ENCODE measurements at places on chromosomes 12 and 14.

- no peak for DNase-seq
Measured at GRCh38 chr14:79842270-79842669, 369.0 kb downstream of the DIO2 start.

- no peak for DNase-seq
Measured at GRCh38 chr14:47674148-47674542, 1.3 kb downstream of the MDGA2 start.

- no peak for DNase-seq
Measured at GRCh38 chr14:54444681-54445080, 3.5 kb upstream of the CNIH1 start.

DNA sequence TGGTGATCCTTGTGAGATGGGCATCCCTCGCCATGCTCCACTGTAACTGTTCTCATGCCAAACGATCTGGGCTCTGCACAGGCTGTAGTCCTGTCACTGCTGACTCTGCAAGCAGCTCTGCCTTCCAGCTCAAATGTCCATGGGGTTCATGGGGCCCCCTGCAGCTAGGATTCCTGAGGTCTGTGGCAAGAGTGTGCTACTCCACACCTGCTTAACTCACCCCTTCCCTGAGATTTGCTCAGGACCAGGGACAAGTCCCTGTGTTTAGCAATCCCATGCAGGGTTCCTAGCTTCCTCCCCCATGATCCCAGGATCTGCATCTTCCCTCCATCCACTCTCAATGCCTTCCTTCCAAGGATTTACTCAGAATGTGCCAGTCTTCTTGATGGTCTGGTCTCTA, 241.0 kb downstream of the ASCL1 start:
- no peak for DNase-seq

- no peak for DNase-seq
Measured at GRCh38 chr14:84485036-84485435, 1044.9 kb upstream of the FLRT2 start.

GRCh38 chr12:83408146-83408545, 721.4 kb downstream of the TMTC2 start:
- DNase-seq: no peak

- DNase-seq: no peak
Measured at GRCh38 chr14:78508023-78508422, 337.9 kb downstream of the NRXN3 start.

GRCh38 chr14:22276913-22277816, 311.9 kb downstream of the DAD1 start:
- no peak for DNase-seq

- no peak for DNase-seq
Measured at GRCh38 chr14:22479776-22480464, 109.1 kb downstream of the DAD1 start.

- no peak for DNase-seq
Measured at GRCh38 chr14:74756326-74756725, 6.8 kb upstream of the YLPM1 start.

All from GM12891 (cell line).